ENCODE measurements at places on chromosomes 4 and X. TPM values are rescaled to one million over a fixed set of nuclear protein-coding genes. Genes with fewer than 3 reads are reported as not detected.

DNA sequence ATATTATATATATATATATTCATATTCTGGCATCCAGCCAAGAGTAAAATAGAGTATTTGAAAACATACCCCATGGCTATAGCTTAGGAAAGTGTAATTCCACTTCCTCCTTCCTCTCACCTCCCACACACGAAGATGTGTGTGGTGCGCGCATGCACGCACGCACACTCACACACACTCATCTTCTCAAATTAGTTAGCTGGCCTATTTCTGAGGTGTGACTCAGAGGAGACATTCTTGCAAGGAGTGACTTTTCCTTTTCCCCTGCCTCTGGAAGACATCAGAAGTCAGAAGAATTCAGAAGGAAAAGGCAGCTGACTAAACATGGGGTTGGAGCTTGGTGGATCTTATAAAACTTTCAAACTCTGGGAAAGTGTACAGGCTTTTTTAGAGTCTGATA lies 8.8 kb downstream of the ENPEP start:
- no peak for DNase-seq

- DNase-seq = no peak
These were observed 154.2 kb downstream of the TEX11 start for GRCh38 chrX:70754169-70754848.

DNA sequence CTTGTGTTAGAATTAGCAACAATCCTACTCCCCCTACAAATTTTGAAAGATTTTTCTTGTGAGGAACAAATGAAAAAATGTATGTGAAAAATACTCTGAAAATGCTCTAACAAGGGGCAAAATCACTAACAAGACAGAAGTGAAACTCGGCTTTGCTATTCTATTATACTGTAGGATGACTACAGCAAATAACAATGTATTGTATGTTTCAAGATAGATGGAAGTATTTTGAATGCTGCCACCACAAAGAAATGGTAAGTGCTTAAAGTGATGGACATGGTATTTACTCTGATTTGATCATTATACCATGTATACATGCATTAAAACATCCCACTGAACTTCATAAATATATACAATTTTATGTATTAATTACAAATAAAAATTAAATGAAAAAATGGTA lies 192.8 kb downstream of the SPOCK3 start:
- no peak for DNase-seq

- DNase-seq = no peak
These were observed 8.6 kb downstream of the LANCL3 start for GRCh38 chrX:37580080-37580479.

DNA sequence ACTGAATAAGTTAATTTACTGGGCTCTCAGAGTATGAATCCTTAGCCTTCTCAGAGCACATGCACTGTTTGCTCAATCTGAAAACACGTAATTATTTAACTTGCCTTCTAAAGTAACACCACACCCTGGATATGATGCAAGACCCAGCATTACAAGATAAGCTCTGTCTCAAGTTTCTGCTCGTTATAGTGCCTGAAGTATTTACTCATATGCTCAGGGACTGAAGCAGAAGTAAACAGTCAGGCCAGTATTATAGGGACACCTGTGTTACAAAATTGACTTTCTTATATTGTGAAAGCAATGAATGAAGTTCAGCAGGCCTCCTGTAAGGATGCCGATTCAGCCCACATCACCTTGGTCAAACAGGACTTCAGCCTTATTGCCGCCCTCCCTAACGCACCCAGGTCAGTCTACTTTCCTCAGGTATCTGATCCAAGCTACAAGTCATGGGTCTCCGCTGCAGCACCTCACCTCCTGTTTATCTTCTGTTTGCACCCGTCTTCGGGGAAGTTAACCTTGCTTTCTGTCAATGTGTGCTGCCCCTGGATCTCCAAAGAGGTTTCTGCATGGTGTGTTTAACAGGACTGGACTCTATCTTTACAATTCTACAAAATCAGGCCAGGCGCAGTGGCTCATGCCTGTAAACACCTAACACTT lies 42.8 kb upstream of the KLF3 start:
- peak; percentile 93 for DNase-seq

- DNase-seq = no peak
These were observed 47.5 kb upstream of the KLHL13 start for GRCh38 chrX:118164138-118164537.

DNA sequence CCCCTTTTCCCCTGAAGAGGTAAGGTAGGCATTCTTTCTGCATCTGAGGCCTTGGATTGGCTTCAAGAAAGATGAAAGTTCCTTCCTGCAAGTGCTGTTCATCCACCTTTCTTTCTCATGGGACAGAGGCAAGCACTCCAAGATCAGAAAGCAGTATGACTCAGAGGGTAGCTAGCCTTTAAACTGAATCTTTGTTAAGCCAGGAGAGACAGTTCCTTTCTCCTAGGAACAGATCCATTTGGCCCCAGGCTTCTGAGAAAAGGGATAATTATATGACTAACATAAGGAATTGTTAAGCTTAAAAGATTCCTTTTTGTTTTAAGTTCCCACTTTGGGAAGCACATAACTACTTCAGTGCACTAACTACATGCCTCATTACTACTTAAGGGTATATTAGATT lies 192.0 kb downstream of the PPP3CA start:
- no peak for DNase-seq

DNA sequence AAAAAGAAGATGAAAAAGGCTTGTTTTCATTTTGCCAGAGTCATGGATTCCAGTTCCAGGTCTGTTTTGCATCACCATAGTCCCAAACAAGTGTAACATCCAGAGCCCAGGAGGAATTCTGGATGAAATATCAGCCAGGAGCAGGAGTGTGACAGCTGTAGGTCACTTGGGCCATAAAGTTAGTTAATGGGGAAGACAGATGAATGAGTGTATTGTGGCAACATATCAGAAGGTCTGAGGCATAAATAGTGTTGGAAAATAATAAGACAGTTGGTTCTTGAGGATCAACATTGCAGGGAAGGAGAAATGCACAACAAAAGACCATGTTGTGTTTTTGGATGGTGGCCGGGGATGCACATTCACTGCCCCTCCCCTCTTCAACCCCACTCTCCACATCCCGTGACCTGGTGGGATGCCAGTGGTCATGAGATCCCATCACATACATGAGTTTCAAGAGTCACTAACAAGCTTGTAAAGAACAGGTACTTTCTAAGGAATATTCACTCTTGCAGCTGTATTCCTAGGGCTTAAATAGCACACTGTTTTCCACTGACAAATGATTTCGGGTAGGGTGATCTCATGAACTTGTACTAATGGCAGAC lies 83.1 kb upstream of the IGFBP7 start:
- DNase-seq = no peak

GRCh38 chrX:38382663-38383062 lies 30.3 kb downstream of the OTC start:
- no peak for DNase-seq

DNA sequence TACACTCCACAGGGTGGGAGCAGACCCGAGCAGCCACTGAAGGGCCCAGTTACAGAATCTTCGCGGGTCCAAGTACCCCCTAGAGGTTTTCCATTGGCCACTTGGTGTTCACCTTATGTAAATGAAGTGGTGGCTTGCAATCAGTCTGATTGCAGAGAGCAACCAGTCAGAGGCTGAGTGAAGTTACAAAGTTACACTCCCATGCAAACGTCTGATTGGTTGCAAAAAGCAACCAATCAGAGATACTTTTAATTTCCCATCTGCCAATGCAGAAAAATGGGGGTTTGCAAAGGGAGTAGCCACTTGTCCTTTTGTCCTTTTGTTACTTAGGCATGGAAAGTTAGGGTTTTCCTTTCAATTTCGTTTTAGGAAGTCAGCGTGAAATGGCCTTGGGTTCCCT lies 27.0 kb upstream of the NKAP start:
- DNase-seq = no peak

- no peak for DNase-seq
These were observed 3.1 kb downstream of the WDR1 start for GRCh38 chr4:10113362-10114047.

GRCh38 chr4:150256841-150257730 lies 178.8 kb downstream of the DCLK2 start:
- DNase-seq = peak; percentile 85

- no peak for DNase-seq
These were observed 811.6 kb upstream of the INTU start for GRCh38 chr4:126821152-126821551.

DTHD1 gene
- polyA plus RNA-seq = 0.16 TPM

GLOD5 gene
- 3.9 TPM for polyA plus RNA-seq

ANAPC10 gene
- polyA plus RNA-seq = 18.7 TPM

ARR3 gene
- polyA plus RNA-seq = 0.43 TPM

GPR82 gene
- 1.4 TPM for polyA plus RNA-seq

CXCL6 gene
- polyA plus RNA-seq = 0.19 TPM

NR3C2 gene
- 6.8 TPM for polyA plus RNA-seq

SEPSECS gene
- polyA plus RNA-seq = 18.6 TPM

ADRA2C gene
- polyA plus RNA-seq = 0.90 TPM

H2BW2 gene
- polyA plus RNA-seq = not detected

All from large intestine (tissue), 12 donors.